Glomerular endothelial cell (primary cell): ENCODE measurements at places on chromosomes 3 and 15.

- no peak for DNase-seq
Observed at GRCh38 chr3:179076243-179077027, 4.8 kb upstream of the ZMAT3 start.

- no peak for DNase-seq
Observed at GRCh38 chr15:85598718-85599398, 195.9 kb downstream of the KLHL25 start.

DNA sequence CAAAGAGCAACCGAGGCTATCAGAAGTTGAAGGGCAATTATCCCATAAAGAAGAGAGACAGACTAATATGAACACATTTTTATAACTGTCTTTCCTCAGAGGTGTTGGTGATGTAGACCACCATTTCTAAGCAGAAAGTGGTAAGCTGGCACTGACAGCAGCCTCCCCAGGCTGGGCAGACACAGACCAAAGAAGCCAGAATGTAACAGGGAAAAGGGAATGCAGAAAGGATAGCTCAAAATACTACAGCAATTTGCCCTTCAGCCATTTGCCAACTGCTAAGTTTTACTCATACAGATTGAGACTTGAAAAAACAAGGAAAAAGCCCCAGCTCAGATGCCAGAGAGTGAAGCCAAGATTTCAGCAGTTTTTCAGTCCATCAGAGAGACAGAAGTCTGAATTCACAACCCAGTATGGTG lies 73.5 kb upstream of the ABI3BP start:
- no peak for DNase-seq

- DNase-seq, result peak; percentile 77
Observed at GRCh38 chr15:60972866-60973265, 256.2 kb downstream of the RORA start.

DNA sequence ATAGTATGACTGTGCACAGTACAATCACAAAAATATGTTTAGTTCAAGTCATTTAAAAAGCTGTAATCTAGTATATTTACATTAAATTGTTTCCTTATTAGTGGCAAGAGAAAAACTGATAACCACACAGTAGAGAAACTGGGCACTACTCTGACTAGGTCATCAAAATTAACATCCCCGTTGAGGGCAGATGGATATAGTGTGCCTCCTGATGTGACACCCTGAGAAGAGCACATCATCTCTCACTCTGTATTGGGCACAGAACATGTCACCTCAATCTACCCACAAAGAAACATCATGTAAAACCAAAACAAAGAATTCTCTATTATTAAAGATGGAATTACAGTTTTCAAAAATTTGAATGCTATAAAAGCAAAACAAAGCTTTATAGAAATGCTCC lies 221.9 kb upstream of the NANOGP8 start:
- no peak for DNase-seq

GRCh38 chr3:37308247-37308646 lies 133.9 kb upstream of the LRRFIP2 start:
- DNase-seq, result no peak

DNA sequence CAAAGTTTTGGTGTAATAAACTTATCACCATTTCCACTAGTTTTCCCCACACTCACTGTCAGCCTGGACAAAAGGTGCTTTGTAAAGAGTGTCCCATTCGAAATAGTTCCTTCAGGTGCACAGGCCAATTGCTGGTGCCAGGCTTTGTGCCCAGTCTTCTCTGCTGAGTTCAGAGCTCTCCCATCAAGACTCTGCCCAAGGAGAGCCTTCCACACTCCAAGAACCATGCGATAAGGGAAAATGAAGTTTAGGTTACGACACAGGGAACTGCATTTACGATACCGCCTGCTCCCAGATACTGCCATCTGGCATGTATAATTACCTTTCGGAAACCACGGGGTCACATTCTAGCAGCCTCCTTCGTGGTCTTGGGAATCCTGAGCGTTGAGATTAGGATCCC lies 379.6 kb downstream of the MECOM start:
- DNase-seq, result no peak

DNA sequence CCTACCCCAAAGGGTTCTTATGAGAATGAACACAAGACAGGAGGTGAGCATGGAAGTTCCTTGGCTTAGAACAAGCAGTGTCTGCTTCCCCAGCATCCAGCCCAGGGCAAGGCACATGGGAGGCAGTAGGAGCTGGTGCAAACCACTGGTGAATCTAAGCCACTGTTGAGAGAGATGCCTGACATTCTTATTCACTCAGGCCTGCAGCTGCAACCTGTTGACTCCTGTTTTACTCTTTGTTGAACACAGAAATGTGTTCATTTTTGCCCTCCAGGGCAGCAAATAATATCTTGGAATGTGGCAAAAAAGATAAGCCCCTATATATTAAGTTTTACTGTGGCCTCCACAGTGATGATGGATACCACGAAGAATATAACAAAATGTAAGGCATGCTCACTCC lies 8.9 kb upstream of the PAK6 start:
- DNase-seq, result no peak

GRCh38 chr3:83670416-83670815 lies 1288.4 kb upstream of the CADM2 start:
- no peak for DNase-seq

GRCh38 chr15:86557018-86557550 lies 477.4 kb downstream of the AGBL1 start:
- DNase-seq, result no peak

GRCh38 chr3:171850320-171850959 lies 7.3 kb downstream of the TMEM212 start:
- no peak for DNase-seq

- no peak for DNase-seq
Observed at GRCh38 chr15:101244036-101244781, 7.6 kb downstream of the CHSY1 start.

DNA sequence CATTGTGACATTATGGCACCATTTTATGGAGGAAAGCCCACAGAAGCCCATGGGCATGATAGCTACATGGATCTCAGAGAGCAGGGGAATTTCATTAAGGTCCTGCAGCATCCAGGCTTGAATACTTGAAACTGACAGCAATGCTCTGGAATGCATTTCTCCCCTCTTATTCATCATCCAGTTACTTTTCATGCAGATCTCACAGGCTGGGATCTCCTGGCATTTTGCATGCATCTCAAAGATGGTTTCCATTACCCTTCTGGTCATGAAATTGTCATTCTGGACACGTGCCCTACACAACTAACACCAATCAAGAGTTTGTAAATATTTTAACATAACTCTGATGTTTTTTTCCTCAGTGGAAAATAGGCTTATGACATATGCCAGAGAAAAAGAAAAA lies 32.4 kb downstream of the VGLL3 start:
- no peak for DNase-seq

- DNase-seq, result no peak
Observed at GRCh38 chr3:101377796-101378195, 57.4 kb upstream of the IMPG2 start.

GRCh38 chr3:52385157-52385556 lies 59.7 kb downstream of the SEMA3G start:
- no peak for DNase-seq

DNA sequence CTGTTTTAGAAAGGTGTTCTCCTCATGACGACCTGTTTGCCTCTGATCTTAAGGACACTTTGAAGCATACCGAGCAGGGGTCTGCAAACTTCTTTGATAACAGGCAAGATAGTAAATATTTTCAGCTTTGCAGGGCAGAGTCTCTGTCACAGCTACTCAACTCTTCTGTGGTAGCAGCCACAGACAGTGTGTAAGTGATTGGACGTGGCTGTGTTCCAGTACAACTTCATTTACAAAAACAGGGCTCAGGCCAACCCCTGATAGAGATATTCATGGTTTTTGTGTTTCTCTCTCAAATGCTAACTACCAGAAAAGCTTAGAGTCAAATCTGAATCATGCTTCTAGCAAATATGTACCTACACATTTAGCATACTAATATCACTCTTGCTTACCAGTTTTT lies 51.5 kb downstream of the TGFBR2 start:
- DNase-seq, result no peak

DNA sequence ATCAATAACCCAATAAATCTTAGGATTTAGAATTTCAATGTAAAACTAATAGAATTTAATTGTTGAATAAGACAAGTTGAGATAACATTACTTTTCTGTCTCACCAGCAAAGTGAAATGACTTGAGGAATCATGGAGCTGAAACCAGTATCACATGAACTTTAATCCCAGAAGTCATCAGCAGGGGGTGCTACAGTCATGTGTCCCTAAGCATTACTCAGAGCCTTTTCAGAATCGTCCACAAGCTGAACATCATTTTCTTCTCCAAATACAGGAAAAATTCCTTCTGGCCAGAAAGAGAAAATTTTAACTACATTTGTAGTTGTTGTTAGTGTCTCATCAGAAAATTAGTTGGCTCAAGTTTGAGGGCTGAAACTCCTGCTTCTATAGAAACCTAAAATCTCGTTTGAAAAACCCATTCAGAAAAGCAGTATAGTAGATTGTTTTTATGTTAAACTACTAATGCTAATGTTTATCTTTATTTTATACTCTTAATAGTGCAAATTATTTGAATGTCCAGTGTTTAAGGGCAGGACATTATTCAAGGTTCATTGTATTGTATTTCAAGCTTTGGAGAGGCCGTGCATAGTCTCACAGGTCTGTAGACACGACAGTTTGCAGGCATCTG lies 384.1 kb downstream of the PLOD2 start:
- peak; percentile 75 for DNase-seq

GRCh38 chr3:154169796-154170110 lies 48.6 kb downstream of the ARHGEF26 start:
- no peak for DNase-seq

DNA sequence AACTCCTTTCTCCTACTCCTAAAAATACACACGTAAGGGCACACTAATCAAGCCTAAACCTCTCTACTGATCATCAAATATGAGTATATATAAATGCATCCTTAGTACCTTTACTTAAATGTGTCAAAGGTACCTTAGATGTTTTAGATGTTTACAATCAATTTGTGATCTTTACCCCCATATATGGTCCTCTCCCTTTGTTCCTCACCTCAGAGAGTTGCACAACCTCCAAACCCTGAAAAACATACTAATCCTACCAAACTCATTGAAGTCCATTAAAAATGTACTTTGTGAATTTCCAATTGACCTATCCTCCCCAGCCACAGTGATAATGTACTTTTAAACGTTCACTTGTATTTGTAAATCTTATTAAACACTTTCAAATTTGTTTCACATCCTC lies 249.1 kb downstream of the STAG1 start:
- DNase-seq, result no peak

GRCh38 chr15:48992096-48992495 lies 28.4 kb upstream of the SHC4 start:
- DNase-seq, result no peak

DNA sequence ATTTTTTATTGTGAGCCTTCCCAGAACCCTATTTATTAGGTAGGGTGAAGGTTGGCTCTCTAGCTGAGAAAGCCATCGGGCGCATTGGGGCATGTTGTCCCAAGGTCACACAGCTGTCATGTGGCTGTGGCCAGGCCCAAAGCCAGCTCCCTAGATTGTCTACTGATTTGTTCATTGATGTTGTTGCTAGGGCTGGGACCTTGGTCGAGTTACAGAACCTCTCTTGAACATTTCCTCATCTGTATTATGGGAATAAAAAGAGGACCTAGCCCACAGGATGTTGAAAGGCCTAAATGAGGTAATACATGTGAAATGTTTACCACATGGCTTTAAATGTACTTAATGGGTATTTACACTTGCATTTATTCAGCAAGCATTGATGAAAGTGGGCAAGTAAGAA lies 252.5 kb downstream of the SUCLG2 start:
- no peak for DNase-seq

DNA sequence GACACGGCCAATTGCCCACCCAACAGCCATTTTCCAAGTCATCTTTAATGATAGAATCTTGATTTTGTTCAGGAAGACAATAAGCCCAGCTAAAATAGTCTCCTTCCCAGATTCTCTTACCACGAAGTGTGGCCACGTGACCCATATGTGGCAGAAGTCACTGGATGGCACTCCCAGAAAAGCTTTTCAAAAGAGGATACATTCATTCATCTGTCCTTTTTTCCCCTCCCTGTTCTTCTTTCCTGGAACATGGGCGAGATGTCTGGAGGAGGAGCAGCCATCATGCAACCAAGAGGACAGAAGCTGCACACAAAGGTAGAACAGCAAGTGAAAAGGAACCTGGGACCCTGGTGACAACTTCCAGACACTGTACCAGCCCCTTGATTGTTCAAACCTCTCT lies 174.7 kb downstream of the UACA start:
- DNase-seq, result no peak

DNA sequence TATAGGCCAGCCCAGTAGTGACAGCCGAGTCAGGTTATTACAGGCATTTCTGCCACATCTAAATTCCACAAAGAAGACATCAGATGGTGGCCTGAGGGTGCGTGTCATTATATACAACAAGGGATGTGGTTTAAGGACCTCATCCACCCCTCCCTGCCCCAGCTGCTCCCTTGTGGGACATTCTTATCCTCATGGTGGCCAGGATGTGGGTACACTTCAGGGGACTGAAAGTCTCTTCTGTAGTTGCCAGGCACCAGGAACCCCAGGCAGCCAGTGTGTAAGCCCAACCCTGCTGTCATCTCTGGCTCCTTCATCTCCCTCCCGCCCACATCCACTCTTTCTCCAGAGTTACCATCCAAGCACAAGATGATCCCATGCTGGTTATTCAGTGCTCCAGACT lies 224.9 kb upstream of the TOPAZ1 start:
- DNase-seq, result no peak

- DNase-seq, result no peak
Observed at GRCh38 chr3:161957467-161957866, 460.9 kb downstream of the OTOL1 start.

DNA sequence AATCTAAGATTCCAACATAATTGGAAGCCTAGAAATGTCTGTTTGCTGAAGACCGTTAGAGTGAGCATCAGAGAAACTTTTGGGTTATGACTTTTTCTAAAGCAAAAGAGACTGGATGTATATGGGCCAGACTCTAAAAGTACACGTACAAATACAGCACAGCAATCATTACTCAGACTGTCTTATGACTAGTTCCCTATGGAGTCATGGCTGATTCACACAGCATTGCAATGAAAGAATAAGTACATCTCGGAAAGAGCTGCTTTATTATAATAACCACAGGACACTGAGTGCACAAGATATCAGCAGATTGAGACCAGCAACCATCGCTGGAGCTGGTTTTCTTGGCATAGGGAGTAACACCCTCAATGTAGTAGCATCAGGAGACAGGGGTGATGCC lies 618.6 kb downstream of the NLGN1 start:
- no peak for DNase-seq

DNA sequence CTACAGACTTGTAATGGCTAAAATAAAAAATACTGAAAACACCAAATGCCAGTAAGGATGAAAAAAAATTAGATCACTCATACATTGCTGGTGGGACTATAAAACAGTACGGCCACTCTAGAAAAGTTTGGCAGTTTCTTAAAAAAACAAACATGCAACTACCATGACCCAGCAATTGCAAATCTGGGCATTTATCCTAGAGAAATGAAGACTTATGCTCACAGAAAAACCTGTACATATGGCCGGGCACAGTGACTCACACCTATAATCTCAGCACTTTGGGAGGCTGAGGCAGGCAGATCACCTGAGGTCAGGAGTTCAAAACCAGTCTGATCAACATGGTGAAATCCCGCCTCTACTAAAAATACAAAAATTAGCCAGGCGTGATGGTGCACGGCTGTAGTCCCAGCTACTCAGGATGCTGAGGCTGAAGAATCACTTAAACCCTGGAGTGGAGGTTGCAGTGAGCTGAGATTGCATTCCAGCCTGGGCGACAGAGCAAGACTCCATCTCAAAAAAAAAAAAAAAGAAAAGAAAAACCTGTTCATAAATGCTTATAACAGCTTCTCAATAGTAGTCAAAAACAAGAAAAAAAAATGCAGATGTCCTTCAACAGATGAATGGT lies 5.6 kb downstream of the TP53BP1 start:
- no peak for DNase-seq
